Dermis blood vessel endothelial cell (primary cell): ENCODE measurements at places on chromosomes 2 and 18.

- DNase-seq, result no peak
These were observed 109.2 kb upstream of the MGAT5 start for GRCh38 chr2:134144651-134145050.

GRCh38 chr2:32832821-32833220 lies 113.9 kb upstream of the LTBP1 start:
- no peak for DNase-seq

DNA sequence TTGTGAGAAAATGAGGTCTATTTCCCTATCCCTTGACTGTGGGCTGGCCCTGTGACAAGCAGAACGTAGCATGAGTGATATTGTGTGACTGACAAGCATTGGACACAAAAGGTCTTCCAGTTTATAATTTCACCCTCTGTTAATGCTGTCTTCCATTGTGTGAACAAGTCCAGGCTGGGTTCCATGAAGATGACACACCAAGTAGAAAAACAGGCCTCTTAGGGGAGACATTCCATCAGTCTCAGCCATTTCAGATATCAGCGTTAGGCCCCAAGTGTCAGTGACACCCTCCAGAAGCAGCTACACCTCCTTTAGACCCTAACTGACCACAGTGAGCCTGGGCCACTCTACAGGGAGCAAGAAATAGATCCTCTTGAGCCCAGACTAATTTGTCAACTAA lies 511.3 kb downstream of the FBXO15 start:
- no peak for DNase-seq

DNA sequence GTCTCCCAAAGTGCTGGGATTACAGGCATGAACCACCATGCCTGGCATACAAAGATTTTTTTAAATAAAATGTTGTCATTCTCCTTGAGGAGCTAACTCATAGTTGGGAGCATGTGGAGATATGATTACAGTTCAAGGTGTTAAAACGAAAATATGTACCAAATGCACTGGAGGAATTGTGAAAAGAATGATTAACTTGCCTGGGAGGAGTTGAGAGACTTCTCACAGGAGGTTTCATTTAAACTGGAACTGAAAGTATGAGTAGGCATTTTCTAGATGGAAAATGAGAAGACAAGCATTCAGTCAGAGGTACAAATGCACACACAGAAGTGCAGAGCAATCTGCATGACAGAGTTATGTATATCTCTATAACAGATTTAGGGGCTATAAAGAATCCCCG lies 126.6 kb upstream of the PDE1A start:
- DNase-seq, result no peak
